ENCODE measurements at places on chromosomes 13 and 19.

GRCh38 chr13:30818323-30818960 is 83.1 kb downstream of the ALOX5AP start:
- DNase-seq, result no peak

GRCh38 chr13:63910511-63910910 is 2494.9 kb upstream of the PCDH20 start:
- DNase-seq, result peak; percentile 2

GRCh38 chr19:37817180-37817981 is 38.0 kb upstream of the ZNF573 start:
- peak; percentile 74 for DNase-seq

- DNase-seq, result no peak
Measured at GRCh38 chr19:55704494-55705245, 29.6 kb downstream of the EPN1 start.

DNA sequence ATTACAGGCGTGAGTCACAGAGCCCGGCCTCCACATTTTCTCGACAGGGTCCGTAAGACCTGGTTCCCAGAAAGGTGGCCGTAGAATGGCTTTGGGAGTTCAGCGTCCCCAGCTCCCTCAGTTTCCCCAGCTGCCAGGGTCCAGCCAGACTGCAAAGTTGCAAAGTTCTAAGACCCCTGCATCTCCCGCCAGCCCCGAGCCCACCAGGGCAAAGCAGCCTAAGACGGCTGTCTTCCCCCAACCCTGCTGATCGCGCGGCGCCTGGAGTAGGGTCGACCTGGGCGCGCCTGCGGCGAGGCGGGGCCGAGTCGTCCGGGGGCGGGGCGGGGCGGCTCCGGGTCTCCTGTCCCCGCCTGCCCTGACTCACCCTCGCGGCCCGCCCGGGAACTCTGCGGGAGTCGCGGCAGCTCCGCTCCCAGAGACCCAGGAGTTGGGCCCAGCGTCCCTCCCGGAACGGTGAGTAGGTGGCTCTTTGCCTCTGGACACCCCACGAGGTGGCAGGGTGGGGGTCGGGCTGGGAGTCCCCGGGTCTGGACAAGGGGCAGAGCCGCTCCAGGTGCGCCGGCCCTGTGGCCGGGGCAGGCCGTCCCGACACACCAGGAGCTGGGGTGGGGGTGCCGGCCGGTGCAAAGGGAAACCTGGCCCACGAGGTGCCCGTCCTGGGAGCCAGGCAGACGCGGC is at the start of gene LRRC8E:
Gene LRRC8E, plus strand, starts transcription at position 366 of the 681 bp plus-strand sequence. CDS start 7,094 bp downstream, outside the sequence.
- DNase-seq, result no peak

- DNase-seq, result no peak
Measured at GRCh38 chr13:35824395-35824794, 306.8 kb downstream of the DCLK1 start.

DNA sequence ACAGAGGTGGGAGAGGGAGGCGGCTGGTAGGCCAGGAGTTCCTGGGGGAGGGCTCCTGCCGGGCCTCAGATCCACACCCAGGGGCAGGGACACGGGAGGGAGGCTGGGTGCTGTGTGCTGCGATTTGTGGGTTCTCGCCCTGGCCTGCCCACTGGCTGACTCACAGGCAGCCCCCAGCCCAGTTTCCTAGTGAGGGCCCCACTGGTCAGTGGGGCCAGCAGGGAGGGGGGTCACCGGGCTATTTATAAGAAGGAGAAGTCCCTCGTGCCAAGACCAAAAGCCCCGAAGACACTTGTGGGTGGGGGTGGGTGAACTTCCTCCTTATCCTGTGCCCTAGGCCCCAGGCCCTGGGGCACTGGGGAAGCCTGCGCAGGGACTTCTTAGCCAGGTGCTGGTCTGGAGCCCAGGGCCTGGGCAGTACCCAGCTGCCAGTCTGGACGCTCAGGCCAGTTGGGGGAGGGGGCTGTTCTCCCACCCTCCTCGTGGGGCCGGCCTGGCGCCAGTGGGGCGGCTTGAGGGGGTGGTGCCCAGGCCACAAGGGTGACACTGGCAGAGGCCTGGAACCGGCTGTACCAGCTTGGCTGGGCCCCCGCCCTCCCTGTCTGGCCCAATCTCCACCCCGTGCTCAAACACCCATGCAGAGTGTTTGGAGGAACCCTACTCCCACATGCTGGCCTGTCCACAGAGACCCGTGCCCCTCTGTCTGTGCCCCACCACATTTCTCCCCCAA is 5.0 kb upstream of the JUNB start:
- DNase-seq, result peak; percentile 25

DNA sequence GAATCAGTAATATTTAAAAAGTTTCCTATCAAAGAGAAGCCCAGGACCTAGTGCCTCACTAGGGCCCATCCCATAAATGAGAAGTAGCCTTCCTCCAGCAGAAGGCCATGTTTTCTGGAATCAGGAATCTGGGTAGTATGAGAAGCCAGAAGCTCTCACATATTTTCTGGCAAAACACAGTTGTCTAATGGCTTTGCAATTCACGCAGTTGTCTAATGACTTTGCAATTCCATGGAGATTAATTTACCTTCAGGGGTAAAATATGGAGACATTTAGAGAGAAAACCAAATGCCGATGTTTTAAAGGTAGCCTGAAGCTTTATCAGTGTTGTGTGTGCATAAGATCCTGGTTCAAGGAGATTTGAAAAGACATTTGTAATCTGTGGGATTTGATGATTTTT is 29.8 kb upstream of the SIAH3 start:
- DNase-seq, result no peak

DNA sequence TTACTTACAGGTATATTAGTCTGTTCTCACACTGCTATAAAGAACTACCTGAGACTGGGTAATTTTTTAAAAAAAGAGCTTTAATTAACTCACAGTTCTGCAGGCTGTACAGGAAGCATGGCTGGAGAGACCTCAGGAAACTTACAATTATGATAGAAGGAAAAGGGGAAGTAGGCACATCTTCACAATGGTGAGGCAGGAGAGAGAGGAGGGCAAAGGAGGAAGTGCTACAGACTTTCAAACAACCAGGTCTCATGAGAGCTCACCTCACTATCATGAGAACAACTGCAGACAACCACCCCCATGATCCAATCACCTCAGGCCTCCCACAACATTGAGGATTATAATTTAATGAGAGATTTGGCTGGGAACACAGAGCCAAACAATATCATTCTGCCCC is 511.7 kb downstream of the SLITRK6 start:
- no peak for DNase-seq

- no peak for DNase-seq
Measured at GRCh38 chr13:40597735-40598365, 68.6 kb downstream of the FOXO1 start.

- no peak for DNase-seq
Measured at GRCh38 chr13:49403996-49404702, 39.7 kb downstream of the CAB39L start.

DNA sequence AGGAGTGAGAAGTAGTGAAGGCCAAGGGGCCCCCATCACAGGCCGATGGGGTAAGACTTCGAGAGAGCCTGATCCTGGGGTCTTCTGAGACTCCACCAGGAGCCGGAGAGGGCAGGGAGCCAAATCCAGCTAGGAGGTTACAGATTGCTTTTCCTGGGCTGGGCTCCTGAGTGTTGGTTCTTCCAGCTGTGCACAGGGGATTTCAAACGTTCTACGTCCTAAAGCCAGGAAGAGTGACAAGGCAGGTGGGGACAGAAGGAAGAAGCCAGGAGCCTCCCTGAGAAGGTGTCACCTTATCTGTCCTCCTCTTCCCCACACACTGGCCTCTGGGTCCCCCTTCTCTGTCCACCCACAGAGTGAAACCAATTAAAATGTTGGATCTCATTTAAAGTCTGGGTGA is 16.1 kb upstream of the TPRX2 start:
- no peak for DNase-seq

- no peak for DNase-seq
Measured at GRCh38 chr13:96100457-96101220, 10.7 kb downstream of the HS6ST3 start.

- DNase-seq, result no peak
Measured at GRCh38 chr13:87821512-87821911, 150.3 kb downstream of the SLITRK5 start.

DNA sequence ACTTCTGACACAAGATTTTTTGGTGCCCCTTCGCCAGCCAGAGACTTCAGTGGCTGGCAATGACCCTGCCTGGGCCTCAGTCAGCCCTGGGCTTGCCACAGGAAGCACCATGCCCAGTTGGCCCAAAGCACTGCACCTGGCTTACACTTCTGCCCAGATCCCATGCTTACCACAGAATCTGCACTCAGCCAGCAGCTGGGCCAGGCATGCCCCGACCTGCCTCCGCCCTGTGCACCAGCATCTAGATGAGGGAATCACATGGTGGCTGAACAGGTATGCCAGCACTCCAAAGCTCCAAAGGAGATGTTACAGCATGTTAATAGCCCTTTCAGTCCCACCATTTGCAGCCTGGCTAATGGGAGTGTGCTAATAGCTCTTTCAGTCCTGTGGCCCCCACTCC is 690.9 kb downstream of the SLITRK6 start:
- DNase-seq, result no peak

GRCh38 chr19:30338878-30339623 is 33.1 kb upstream of the ZNF536 start:
- DNase-seq, result no peak

DNA sequence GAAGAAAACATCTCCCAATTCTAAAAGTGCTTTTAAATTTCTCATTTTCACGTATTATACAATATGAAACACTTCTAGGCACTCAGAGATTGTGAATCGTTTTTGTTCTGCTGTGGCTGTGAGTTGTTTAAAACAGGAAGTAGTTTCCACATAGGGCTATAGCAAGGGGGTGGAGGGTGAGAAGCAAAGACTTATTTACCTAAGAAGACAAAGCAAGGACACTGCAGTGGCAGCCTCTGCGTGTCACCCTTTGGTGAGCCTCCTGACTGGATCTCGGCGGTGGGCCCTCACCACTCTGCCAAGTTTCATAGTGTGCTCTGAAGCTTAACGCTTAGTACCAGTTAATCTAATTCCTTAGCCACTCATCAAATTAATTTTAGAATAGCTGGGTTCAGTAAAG is 56.8 kb downstream of the TNFSF13B start:
- DNase-seq, result no peak

DNA sequence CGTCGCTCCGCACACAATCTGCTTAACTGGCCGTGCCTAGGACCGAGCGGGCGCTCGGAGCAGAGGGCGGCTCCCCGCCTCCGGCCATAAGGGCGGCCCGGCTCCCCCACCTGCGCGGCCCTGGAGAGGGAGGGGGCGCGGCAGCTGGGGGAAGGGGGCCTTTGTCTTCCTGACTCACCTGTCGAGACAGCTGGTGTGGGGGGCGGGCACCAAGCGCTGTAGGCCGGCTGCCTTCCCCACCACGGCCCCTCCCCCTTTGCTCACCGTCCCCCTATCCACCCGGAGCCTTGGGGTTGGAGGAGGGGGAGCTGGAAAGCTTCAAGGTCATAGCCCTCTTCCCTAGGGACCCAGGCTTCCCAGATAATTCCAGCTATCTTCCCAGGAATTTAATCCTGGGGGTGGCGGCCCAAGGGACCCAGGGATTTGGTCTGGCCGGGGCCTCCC is 1.2 kb downstream of the VASP start:
- no peak for DNase-seq

- DNase-seq, result no peak
Measured at GRCh38 chr13:113159701-113160100, 1.3 kb downstream of the PROZ start.

DNA sequence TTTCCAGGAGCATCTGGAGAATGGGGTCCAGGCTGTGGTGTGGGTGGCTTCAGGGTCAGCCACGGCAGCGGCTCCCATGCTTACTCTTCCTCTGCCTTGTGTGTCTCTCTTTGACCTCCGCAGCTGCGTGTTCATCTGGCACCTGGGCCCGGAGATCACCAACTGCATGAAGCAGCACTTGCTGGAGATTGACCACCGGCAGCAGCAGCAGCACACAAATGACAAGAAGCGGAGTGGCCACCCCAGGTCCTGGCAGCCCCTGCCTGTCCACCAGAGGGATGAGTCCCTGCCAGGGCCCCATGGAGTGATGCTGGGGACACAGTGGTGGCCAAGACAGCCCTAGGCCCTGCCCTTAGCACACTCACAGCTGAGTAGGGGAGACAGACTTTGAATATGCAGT is 18.4 kb upstream of the OVOL3 start:
- no peak for DNase-seq

DNA sequence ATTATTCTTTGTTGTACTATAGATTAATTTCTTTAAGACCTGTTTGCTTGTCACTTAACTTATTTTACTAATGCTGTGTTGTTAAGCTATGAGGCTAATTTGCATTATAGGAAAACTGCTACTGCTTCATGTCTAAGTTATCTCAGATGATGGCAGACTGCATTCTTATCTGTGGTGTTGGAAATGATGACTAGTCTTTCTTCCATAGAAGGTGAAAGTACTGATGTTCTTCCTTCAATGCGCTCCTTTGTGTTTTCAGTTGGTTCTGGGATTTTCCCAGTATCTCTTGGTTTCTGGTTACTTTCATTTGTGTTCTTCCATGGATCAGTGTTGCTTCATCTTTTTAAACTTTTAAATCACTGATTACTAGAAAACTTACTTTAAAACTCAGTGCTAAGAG is 46.9 kb downstream of the TPP2 start:
- no peak for DNase-seq

- no peak for DNase-seq
Measured at GRCh38 chr19:30065680-30066606, 123.9 kb downstream of the URI1 start.

DNA sequence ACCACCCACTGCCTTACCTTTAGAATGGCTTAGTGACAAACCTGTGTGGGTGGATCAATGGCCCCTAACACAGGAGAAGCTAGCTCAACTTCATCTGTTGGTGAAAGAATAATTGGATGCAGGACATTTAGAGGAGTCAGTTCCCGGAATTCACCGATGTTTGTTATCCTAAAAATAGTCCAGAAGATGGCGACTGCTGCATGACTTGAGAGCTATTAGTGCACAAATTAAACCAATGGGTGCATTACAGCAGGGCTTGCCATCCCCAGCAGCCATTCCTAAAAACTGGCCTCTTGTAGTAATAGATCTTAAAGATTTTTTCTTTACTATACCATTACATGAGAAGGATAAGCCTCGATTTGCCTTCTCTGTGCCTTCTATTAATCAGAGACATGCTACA is 46.8 kb upstream of the ZNF726 start:
- DNase-seq, result no peak

DNA sequence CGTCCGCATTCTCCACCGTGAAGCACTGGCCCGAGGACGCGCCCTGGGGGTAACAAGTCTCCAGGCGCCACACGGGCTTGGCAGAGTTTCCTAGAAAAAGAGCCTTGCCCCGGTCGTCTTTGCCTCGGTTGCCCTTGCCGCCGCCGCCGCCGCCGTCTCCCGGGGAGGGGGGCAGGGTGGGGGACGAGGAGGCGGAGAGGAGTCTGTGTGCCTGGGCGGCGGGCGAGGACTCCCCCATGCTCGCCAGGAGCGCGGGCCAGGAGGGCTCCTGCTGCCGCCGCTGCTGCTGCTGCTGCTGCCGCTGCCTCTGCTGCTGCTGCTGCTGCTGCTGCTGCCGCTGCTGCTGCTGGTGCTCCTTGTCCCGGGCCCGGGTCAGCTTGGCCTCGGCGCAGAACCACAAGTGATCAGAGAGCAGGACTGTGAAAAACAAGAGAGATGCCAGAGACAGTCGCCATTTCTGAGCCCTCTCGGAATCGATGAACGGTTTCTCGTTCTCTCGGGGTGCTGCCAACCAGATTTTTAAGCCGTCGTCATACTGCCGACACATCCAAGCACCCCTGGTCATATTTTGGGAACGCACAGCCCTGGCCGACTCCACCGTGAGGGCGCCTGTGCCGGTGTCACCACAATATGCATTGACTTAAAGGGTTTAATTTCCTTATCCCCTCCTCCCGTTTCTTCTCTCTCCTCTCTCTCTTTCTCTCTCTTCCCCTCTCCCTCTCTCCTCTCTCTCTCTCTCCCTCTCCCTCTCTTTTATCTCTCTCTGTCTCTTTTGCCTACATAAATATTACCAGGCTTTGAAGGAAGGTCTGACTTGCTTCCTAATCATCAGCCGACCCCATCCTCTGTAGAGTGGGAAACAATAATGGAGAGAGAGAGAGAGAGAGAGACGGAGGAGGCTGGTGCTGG is 349.1 kb downstream of the LIG4 start:
- DNase-seq, result peak; percentile 34
